ENCODE measurements at places on chromosomes 1 and 21.
A peak's percentile ranks its signal among the peaks of the same experiment; 100 is the strongest.

- DNase-seq: no peak
These were observed 8.3 kb downstream of the CFHR2 start for GRCh38 chr1:196951711-196952394.

DNA sequence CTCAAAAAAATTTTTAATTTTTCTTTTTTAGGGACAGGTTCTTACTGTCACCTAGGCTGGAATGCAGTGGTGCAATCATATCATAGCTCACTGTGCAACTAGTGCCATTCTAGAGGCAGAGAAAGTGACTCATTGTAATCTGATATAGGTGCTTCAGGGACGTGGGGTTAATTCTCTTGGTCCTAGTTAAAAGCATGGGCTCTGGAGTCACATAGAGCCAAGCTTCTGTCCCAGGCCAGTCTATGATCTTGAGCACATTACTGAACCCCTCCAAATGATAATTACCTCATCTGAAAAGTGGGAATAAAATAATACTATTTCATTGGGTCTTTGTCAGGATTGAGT is 1.1 kb upstream of the ADIPOR1 start:
- no peak for DNase-seq

DNA sequence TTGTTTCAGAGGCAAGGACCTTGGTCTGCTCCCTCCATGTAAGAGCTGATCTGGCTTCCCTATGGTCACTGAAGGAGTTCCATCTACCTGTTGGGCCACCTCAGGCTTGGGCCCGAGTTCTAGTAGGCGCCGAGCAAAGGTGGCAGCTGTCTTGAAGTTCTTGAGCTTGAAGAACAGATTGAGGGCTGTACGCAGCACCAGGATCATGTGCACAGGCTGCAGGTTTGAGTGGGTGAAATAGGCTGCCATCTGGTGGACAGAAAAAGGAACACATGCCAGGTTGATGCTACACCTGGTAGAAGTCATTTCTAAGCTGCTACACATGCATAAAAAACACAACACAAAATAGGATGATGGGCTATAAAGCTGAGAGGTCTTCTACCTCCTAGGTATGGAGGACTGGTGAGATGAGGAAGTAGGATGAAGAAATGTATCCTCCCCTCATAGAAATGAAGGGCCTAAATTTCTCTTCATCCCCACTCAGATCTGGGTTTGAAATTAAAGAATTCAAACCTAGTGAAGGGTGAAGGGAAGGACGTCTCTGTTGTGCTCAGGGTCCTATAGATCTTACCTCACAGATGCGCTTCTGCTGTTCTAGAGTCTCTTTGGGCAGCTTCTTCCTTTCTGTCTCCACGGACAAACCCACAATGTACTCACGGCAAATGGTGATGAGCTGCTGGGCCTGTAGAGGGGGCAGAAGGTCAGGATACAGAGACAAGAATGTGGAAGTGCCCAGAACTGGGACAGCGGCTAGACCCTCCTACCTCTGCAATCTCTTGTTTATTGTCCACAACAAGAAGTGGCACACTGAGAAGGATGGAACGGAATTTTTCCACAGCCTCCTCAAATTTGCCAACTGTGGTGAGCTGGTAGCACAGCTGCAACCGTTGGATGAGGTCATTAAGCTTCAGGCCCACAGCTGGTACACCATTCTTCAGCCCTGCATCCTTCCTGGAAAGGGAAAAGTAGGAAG is 6.6 kb upstream of the PEX19 start:
- DNase-seq: no peak

DNA sequence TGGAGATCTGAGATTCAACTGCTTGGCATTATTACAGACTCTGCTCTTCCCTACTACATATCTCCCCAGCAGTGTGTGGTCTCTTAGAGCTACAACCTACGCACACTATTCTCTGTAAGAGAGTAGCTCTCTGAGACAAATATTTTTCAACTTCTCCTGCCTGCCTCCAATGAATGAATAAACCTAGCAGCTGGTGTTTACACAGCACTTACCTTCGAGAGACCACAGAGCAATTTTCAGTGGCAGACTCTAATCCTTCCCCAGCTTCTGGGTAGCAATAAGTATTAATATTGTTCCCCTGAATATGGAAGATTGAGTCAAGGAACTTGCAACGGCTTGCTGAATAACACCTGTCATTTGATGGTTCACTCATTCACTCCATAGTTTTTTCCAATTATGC is 350.9 kb upstream of the SPAG17 start:
- DNase-seq: no peak

GRCh38 chr1:165632152-165632469 is 1.1 kb downstream of the MGST3 start:
- no peak for DNase-seq

GRCh38 chr21:14995695-14996490 is 68.9 kb downstream of the NRIP1 start:
- no peak for DNase-seq

- peak; percentile 1 for DNase-seq
These were observed 34.8 kb downstream of the ZMYND12 start for GRCh38 chr1:42420911-42421585.

GRCh38 chr1:48817505-48818114 is 40.9 kb upstream of the BEND5 start:
- DNase-seq: peak; percentile 25

DNA sequence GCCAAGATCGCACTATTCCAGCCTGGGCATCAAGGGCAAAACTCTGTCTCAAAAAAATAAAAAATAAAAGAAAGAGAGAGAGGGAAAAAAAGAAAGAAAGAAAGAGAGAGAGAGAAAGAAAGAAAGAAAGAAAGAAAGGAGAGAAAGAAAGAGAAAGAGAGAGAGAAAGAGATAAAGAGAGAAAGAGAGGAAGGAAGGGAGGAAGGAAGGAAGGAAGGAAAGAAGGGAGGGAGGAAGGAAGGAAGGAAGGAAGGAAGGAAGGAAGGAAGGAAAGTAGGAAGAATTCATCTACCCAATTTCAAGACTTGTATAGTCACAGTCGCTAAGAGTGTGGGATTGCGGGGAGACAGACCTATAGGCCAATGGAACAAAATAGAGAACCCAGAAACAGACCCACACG is 290.6 kb downstream of the NPHP4 start:
- DNase-seq: no peak

DNA sequence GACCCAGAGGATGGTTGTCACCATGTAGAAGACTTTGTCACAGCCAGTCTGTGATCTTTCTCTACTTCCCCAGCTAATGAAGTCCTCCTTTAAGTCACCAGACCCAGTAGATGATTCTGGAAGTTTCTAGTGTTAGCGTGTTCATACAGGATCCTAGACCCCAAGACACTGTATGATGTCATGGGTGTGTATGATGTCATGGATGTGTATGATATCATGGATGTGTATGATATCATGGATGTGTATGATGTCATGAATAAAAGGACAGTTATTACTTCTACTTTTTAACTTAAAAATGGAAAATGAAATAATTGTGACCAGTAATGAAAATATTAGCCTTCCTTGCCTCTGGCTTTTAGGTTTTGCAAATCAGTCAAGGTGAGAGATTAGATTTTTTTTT is 260.0 kb downstream of the FMN2 start:
- DNase-seq: no peak

GRCh38 chr21:37424396-37424795 is 57.8 kb downstream of the DYRK1A start:
- DNase-seq: no peak

All from substantia nigra (tissue), 51 donors.